ENCODE measurements at places on chromosomes 1 and 21.

DNA sequence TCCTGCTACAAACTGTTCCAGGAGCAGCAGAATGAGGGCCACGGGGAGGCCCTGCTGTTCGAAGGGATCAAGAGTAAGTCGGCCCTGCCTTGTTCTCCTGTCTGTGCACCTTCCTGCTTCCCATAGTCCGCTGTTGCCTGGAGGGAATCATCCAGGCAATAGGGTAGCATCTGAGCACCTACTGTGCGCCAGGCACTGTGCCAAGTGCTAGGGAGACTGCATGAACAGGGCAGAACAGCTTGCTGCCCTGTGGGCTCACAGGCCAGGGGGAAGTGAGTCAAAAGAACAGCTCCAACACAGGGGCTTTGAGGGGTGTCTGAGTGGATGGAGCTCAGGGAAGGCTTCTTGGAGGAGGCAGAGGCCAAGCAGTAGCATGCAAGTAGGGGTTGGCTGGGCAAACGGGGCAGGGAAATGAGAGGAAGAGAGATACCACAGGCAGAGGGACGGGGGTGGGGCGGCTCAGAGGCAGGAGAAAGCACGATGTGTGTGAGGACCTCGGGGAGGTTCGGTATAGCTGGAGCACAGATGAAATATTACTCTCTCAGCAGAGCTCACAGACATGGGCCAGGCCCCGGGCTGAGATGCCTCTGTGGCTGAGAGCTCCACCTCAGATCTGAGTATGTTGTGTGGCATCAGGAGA lies 15.5 kb upstream of the PADI6 start:
- no peak for DNase-seq

- no peak for DNase-seq
Measured at GRCh38 chr21:42755766-42756579, 102.6 kb downstream of the PDE9A start.

GRCh38 chr1:97200595-97200994 lies 479.0 kb downstream of the PTBP2 start:
- DNase-seq = no peak

GRCh38 chr1:10051656-10052055 lies 18.9 kb downstream of the UBE4B start:
- no peak for DNase-seq

DNA sequence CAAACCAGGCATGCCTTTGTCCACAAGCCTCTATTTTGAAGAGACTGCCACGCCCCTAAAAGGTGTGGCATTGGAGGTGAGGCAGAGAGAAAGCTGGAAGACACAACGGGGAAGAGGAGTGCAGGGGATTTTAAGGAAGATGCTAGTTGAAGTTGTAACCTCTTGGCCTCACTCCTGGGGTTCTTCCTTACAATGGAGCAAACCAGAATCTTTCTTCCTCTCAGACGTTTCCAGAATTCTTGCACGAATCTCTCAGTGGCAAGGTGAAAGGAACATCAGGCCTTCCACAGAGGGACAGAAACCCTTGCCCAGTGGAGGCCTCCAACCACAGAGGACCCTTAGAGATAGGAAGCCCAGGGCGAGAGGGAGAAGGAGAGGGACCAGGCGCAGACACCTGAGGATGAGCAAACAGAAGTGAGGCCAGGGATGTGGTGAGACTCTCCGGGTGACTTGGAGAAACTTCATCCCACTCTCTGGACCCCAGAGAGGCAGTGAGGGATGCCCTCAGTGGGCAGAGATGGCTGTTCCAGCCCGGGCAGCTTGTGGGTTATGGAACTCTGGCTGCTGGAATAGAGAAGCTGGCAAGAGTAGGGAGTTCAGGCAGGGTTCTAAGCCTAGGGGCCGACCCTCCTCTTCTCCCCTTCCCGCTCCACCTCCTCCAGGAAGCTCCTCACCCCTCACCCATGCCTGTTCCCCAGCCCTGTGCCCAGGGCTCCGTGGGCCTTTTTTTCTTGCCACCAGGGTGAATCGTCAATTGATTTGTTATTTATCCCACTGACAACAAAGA lies 136.8 kb upstream of the RUNX3 start:
- no peak for DNase-seq

GRCh38 chr1:171509191-171509590 lies 23.9 kb downstream of the PRRC2C start:
- DNase-seq = no peak

DNA sequence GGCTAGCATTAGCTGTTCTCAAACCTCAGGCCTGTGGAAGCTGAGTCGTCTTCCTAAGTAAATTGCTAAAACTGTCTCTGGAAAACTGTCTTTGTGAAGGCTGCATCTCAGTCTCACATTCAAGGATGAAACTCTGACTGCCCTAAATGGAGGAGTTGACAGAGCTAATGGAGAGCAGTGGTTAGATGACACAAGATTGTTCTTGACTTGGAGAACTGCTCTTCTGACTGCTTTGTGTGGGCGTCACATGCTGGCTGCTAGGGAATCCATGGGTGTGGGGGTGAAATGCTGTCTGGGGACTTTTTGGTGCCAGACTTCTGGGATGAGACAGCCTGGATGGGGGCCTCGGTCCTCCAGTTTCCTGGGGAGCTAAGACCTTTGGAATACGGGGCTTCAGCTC lies 24.5 kb upstream of the TSPAN2 start:
- no peak for DNase-seq

DNA sequence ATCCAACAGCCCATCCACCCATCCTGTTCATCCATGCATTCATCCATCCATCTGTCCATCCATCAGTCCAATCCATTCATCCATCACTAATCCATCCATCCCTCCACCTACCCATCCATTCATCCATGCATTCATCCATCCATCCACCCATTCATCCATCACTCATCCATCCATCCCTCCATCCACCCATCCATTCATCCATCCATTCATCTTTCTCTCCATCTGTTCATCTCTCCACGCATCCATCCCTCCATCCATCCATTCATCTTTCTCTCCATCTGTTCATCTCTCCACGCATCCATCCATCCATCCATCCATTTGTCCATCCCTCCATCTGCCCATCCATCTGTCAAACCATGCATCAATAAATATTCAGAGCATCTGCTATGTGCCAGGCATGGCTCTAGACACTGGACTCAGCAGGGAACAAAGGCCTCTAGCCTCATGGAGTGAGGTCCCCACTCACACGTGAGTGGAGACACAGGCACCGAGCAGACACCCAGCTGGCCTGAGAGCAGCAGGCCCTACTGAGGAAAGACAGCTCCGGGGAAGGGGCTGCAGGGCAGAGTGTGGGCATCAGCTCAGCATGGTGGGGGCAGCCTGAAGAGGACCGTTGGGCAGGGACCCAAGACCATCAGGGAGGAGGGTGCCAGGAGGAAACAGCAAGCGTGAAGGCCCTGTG lies 9.6 kb downstream of the KRTAP10-1 start:
- no peak for DNase-seq

- no peak for DNase-seq
Measured at GRCh38 chr1:229217716-229218115, 53.2 kb upstream of the RAB4A start.
